Stimulated activated CD4-positive, alpha-beta T cell treated with anti-CD3 and anti-CD28 coated beads, Interleukin-12 subunit alpha, Interleukin-12 subunit beta, amount 100 ng/mL, for 24 hours (primary cell): ENCODE measurements at places on chromosomes 6 and 20.

GRCh38 chr20:36573798-36574365, 485 bp downstream of the TGIF2 start:
- DNase-seq: no peak

DNA sequence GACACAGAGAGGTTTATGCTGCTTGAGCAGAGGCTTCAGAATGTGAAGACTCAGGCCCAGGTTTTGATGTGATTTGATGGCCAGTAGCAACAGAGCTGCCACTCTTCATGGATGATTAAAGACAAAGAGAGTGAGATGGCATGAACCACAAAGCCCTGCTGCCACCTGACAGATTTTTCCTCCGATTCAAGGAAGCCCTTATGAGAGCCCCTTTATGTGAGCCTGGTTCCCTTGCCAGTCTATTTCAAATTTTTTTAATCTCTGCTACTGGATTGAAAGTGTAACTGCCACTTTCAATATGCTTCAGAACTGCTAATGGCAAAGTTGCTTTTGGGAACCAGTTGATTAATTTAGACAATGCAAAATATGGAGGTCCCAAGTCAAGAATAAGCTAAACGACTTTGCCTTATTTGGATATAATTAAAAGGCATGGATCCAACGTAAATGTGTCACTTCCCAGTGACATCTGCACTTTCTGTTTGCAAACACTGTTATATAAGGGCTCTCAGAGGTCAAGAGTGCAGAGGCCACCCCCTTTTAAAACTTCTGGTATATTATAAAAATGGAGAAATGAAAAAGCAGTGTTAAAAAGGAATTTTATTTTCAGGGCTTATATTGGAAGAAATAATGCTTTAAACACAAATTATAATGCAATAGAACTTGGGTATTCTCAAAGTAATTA, 238.9 kb upstream of the FLRT3 start:
- DNase-seq: no peak

DNA sequence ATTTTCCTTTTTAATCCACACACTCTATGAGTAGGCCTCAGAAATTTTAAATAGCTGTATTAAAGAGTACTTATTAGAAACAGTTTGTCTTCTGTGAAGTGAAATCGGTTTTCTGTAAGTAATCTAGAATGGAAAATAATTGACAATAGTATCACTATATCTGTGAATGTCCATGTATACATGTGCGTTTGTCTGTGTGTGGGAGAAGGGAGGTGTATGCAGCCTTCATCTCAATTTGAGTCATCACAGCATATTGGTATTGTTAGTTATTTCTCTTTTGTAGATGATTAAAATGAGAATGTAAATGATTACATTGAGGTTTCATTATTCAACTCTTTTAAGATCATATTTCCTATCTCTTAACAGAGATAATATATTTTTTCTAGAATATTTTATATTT, 206.0 kb downstream of the EYS start:
- no peak for DNase-seq

DNA sequence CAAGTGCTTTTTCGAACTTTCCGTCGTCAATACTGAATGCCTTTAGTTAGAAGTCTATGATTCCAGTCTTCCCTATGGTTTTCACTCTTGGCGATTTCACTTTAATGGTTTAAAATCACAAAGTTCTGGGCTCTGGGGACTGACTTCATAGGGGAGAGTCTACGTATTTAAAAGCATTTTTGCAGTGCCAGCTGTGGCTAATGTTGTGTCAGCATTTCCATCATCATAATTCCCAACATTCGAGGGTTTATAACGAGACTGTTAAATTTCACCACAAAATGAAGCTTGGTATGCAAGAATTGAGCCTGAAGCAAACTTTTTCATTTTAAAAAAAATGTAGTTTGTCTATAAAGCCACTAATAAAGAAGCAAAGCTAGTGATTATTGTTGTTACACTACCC, 242.7 kb downstream of the SOX4 start:
- DNase-seq: no peak

DNA sequence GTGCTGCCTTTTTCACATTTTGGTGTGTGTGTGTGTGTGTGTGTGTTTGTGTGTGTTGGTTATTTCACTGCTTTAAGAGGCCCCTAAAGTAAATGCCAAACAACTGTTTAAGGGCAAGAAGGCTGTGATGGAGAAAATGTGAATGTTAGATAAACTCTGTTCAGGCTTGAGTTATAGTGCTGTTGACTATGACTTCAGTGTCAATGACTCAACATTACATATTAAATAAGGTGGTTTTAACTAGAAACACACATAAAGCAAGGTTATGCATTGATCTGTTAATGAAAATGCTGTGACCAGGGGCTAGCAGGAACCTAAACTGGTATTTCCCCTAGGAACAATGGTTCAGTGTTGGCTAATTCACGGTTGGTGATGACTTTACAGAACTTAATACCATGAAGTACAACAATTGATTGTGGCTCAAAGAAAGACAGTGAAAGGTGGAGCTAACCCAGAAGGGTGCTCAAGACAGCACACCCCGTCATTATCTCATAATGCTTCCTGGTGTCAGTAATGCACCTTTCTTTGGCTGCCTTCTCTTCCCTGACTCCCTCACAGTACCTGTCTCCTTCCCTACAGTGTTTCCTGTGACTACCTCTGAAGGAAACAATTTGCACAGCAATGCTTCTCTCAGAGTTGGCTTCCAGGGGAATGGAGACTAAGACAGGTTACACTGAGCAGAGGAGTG, 116.1 kb downstream of the RIN2 start:
- DNase-seq: no peak

DNA sequence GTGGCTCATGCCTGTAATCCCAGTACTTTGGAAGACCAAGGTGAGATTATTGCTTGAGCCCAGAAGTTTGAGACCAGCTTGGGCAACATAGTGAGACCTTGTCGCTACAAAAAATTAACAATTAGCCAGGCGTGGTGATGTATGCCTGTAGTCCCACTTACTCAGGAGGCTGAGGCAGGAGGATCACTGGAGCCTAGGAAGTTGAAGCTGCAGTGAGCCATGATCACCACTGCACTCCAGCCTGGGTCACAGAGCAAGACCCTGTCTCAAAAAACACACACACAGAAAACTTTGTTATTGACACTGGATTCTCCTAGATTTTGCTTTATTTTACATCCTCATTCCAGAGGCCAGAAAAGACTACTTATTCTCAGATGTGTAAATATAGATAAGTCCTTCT, 9.5 kb upstream of the REV3L start:
- DNase-seq: no peak

- no peak for DNase-seq
Observed at GRCh38 chr20:18773566-18773965, 40.0 kb upstream of the SCP2D1 start.

GRCh38 chr6:107657755-107658461, 166.2 kb downstream of the SCML4 start:
- peak; percentile 37 for DNase-seq

DNA sequence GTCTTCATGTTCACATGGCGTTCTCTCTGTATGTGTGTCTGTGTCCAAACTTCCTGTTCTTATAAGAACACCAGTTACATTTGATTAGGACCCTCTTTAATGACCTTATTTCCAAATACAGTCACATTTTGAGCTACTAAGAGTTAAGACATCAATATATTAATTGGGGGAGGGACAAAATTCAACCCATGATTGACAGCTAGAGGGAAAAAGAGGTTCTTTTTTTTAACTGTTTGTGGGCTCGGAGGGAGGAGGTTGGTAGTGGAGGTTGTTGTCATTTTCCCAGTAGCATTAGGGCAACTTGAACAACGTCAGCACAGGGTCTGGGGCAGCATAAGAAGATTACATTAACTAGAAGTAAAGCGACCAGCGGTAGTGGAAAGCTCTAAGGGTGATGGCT, 2.3 kb upstream of the GMDS start:
- DNase-seq: no peak

DNA sequence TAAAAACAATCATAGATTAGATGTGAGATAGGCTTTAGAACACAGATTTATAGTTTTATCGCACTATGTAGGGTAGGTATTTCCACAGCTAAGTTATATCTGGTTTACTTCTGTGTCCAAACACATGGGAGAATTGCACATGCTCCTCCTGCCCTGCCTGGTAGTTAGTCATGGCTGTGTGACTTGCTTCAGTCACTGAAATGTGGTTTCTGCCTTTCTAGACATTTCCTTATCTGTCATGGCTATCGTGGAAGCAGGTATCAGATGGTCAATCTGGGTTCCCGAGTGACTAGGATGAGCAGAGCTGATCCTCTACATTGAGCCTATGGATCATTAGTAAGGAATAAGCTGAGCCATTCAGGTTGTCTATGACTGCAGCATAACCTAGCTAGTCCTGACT, 117.8 kb upstream of the GMDS start:
- no peak for DNase-seq

GRCh38 chr6:132192631-132193030, 208.6 kb downstream of the MOXD1 start:
- no peak for DNase-seq

- no peak for DNase-seq
Observed at GRCh38 chr6:2266031-2266795, 20.8 kb upstream of the GMDS start.

- DNase-seq: no peak
Observed at GRCh38 chr6:140732991-140733390, 1358.5 kb upstream of the CITED2 start.

DNA sequence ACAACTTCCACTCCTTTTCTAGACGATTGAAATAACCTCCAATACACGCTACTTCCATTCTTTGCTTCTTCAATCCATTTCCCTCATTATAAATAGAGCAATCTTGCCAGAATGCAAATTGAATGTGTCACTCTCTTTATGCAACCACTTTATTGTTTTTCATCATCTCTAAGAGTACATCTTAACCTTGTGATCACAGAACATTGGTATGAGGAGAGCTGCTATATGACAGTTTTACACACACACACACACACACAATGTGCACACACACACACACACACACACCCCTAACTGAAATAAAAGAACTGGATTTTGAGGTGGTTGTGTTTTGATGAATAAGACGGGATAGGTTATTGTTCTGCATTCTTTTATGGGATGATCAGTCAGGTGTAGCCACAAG, 187.0 kb downstream of the HDGFL1 start:
- DNase-seq: no peak

- no peak for DNase-seq
Observed at GRCh38 chr20:3760655-3761348, 6.8 kb downstream of the ADISSP start.

DNA sequence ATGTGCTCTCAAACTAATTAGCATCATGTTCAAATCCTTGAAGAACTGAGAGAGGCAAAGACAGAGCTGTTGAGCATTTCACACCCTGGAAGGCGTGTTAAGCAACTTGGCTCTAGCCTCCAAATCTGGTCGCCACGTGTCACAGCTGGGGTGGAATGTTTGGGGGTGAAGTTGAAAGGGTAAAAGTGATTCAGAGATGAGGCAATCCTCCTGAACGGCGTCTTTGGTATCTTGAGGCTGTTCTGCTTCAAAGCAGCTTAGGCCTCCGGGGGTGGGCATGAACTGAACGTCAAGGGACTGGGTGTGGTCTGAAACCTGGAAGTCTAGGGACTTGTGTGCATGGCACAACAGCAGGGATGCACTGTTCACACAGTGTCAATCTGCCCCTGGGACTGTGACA, 62.3 kb downstream of the TRAM2 start:
- DNase-seq: no peak

DNA sequence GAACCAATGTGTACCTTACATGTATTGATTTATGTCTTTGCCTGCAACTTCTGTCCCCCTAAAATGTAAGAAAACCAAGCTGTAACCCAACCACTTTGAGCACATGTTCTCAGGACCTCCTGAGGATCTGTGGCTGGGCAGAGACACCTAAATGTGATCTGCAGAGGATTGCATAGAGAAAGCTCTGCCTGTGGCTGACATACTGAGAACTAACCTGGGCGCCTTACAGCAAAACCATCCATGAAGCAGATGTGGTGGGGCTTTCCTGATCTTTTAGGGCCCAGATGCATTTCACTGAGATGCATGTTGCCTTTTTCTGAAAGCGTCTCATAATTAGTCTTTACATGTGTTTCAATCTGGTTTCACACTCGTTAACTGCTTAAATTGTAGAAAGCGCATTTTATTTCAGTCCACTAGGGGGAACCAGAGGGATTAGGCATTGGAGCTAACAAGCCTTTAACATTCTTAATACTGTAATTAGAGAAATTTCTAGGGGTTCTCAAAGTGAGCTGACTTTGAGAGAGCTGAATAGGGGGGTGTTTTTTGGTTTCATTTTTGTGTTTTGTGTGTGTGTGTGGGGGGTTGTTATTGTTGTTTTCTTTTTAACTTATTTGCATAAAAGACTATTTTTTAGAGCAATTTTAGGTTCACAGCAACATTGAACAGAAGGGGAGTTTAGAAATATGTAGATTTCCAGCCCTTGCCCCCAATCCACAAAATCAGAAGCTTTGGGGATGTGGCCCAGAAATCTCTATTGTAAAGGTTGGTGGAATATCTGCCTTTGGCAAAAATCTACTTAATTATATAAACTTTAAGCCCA, 50.9 kb upstream of the FAM184A start:
- no peak for DNase-seq

- DNase-seq: no peak
Observed at GRCh38 chr6:107360476-107360875, 98.9 kb downstream of the PDSS2 start.

DNA sequence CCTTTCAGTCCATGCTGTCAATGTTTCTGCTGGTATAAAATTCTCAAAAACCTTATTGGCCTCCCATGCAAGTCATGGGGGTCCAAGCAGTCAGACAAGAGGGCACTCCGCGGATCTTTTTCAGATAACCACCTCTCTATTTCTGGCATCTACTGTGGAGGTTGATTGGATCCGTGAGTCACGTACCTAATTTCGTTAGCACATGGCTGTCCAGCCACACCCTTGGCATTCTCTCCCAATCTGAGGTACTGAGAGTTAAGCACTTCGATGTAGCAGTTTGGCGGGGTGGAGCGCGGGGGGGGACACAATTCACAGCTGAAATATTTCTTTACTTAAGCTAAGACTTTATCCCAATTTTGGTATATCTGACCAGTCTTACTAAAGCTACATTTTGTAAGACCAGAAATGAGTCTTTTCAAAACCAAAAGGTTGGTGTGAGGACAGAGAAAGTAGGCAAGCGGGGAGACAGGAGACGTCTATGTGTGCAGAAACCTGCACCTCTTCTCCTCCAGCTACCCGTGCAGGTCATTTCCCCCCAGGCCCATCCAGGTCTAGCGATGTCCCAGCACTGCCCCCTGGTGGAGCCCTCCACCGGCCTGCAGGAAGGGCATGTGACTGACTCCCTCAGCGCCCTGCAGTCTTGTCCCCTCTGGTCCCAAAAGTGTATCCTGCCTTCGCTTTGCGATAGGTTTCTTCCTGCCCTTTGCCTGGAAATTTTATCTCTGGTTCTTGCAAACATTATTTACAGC, 113.1 kb downstream of the ADAT2 start:
- peak; percentile 57 for DNase-seq

- DNase-seq: no peak
Observed at GRCh38 chr6:143166247-143166695, 105.6 kb downstream of the AIG1 start.

DNA sequence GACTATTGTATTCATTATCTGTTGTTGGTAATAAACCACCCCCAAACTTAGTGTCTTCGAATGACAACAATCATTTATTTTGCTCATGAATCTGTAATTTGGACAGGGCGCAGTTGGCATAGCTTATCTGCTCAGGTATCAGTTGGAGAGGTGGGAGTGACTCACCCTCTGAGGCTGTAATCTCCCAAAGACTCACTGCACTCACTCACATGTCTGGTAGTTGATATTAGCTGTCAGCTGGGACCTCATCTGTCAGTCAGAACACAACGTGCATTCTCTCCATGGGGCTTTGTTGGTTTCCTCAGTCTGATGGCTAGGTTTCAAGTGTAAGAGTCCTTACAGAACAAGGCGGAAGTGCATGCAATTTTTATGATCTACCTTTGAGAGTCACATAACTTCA, 219.0 kb upstream of the PRND start:
- no peak for DNase-seq
